ENCODE measurements at places on chromosomes 13 and 19. TPM values are rescaled to one million over a fixed set of nuclear protein-coding genes. Genes with fewer than 3 reads are reported as not detected.

GPR12 gene
- total RNA-seq, result not detected

LRRC8E gene
- not detected for total RNA-seq

GPC5 gene
- total RNA-seq, result not detected

OSCAR gene
- total RNA-seq, result not detected

NLRP5 gene
- not detected for total RNA-seq

ZNF665 gene
- 4.8 TPM for total RNA-seq

VSTM1 gene
- not detected for total RNA-seq

SGCG gene
- total RNA-seq, result not detected

KIR3DL1 gene
- total RNA-seq, result 0.23 TPM

FAM216B gene
- not detected for total RNA-seq

GADD45B gene
- total RNA-seq, result 40.6 TPM

FREM2 gene
- total RNA-seq, result not detected
